ENCODE measurements at places on chromosomes 11 and 22.

DNA sequence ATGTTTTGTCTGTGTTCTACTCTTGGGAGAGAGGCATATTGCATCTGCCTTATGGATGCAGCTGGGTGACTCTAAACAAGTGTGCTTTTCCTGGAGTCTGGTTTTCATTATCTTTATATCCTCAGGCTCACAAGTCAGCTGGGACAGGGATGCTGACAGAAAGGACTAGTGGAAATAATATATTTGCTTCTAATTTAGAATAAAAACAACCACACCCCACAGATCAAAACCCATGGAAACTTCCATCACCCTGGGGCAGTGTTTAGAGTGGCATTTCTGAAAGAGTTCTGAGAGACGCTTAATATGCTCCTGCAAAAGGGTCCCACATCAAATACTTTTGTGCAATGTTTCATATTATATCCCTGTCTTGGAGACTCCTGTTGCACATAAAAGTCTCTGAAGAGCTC is 20.8 kb downstream of the KCNE3 start:
- DNase-seq: no peak

GRCh38 chr11:67138922-67139321 is 19.9 kb downstream of the KDM2A start:
- no peak for DNase-seq

- DNase-seq: no peak
These were observed 361.3 kb upstream of the MTNR1B start for GRCh38 chr11:92607969-92608722.

GRCh38 chr22:49064836-49065235 is 762.8 kb downstream of the BRD1 start:
- DNase-seq: no peak

DNA sequence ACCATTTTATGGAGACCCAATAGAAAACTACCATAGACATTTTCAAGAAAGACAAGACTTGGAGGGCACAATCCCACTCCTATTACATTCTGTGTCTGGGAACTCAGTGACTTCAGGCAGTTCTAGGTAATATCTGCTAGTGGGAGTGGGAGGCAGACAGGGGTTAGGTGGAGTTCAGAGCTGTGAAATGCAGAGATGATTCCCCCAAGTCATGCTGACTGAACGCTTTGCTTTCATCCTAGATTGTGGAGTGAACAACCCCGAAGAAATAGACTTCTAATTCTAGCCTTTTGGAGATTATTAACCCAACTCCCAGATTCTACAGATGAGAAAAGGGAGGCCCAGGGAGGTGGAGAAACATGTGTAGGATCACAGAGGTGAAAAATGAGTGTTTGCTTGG is 437.8 kb upstream of the CADM1 start:
- DNase-seq: no peak
